ENCODE measurements at places on chromosomes 16 and 17. TPM values are rescaled to one million over a fixed set of nuclear protein-coding genes. Genes with fewer than 3 reads are reported as not detected.

- peak; percentile 81 for DNase-seq
Measured at GRCh38 chr17:50297407-50297865, 23.2 kb downstream of the TMEM92 start.

TSR1 gene
- polyA plus RNA-seq, result 84.1 TPM

GRCh38 chr16:15658149-15658548 is 8.1 kb downstream of the NDE1 start:
- DNase-seq, result no peak

DNA sequence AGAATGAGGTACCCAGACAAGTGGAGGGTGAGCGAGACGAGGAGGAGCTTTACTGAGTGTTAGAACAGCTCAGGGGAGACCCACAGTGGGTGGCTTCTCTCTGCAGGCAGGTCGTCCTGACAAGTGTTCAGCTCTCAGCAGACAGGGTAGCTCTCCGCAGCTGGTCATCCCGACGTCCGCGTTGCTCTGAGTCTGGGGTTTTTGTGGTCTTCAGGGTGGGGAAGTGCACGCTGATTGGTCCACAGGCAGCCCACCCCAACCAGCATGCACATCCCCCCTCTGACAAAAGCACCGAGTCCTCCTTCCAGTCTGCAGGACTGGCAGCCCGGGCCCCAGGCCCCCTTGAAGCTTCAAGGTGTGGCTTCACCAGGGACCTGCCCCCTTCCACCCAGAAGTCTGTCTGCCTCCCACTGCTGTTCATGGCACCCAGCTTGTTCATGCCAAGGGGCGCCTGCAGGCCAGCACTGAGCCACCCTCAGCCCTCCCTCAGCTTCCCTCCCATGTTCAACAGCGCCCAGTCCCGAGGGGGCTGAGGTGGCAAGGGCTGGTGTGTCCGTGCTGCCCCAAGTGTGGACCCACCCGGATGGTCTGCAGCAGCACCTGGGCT is 19.9 kb upstream of the WDR45B start:
- DNase-seq, result no peak

- no peak for DNase-seq
Measured at GRCh38 chr17:5785338-5785737, 201.0 kb upstream of the NLRP1 start.

DNA sequence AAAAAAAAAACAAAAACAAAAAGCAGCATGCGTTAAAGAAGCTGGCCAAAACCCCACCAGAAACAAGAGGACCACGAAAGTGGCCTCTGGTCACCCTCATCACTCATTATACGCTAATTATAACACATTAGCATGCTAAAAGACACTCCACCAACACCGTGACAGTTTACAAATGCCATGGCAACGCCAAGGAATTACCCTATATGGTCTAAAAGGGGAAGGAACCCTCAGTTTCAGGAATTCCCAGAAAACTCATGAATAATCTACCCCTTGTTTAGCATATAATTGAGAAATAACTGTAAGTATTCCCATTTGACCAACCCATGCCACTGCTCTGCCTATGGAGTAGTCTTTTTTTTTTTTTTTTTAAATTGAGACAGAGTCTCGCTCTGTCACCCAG is 77.6 kb downstream of the EMP2 start:
- no peak for DNase-seq

CCL8 gene
- polyA plus RNA-seq, result not detected

CLEC18B gene
- 0.51 TPM for polyA plus RNA-seq

GRCh38 chr16:51553314-51553713 is 402.2 kb upstream of the SALL1 start:
- no peak for DNase-seq

USP7 gene
- 65.9 TPM for polyA plus RNA-seq

MCRIP1 gene
- 45.1 TPM for polyA plus RNA-seq

DNA sequence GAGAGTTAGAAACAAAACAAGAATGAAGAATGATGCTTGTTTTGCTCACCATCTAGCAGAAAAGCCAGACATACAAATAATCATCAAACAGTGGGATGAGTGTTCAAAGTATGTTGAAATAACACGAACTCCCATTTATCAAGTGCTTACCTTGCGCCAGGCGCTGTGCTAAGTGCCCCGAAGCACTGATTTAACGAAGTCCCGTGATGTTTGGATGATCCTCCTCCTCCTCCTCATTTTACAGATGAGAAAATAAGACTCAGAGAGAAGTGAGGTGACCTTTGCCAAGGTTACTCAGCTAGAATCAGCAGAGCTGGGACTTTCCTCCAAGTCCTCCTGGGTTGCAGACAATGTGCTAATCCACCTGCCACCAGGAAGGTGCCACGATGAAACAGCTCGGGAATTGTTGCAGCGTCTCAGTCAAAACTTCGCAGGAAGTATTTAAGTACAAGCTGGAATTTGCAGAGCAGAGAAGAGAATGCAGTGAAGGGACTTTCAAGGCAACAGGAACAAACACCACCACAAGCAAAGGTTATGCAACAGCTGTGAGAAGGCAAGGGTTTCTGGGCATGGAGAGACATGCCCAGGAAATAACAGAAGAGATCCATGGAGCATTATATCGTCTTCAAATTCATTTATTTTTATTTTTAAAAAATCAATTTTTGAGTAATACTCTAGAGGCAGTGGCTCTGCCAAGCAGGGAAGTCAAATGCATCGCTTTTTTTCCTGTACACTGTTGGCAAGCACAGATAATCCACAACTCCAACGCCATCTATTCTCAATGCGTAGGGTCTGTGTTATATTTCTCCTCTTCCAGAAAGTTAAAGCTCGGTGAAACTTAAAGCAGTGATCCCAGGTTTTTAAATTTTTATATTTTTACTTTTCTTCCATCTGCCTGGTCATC is 11.1 kb downstream of the PRCD start:
- peak; percentile 75 for DNase-seq

- no peak for DNase-seq
Measured at GRCh38 chr16:50038286-50038685, 13.3 kb downstream of the CNEP1R1 start.

DNA sequence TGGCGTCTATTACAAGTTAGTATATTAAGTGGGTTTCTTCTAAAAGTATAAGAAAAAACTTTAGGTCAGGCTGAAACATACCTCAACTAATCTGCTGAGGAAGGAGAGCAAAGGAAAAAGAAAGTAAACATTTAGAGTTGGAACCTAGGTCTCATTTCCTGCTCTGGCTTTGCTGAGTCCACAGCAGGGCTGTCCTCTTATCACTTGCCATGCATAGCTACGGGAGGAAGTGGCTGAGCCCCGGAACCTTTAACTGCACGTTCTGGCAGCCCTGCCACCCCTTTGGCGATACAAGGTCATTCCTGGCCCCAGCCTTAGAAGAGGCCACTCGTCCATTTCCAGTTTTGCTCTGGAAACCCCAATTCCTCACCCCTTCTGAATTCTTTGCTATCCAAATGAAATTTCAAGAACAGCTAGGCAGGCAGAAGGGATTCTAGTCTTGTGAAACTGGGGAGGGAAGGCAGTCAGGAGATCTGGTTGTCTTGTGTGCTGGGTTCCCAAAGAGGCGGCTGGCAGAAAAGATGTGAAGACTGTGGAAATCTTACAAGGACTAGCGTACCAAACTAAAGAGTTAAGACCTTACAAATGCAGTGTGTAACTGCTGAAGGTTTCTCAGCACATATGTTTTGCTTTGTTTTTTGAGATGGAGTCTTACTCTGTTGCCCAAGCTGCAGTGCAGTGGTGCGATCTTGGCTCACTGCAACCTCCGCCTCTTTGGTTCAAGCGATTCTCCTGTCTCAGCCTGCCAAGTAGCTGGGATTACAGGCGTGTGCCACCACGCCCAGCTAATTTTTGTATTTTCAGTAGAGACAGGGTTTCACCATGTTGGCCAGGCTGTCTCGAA is 19.1 kb downstream of the WIPI1 start:
- DNase-seq, result no peak

DNA sequence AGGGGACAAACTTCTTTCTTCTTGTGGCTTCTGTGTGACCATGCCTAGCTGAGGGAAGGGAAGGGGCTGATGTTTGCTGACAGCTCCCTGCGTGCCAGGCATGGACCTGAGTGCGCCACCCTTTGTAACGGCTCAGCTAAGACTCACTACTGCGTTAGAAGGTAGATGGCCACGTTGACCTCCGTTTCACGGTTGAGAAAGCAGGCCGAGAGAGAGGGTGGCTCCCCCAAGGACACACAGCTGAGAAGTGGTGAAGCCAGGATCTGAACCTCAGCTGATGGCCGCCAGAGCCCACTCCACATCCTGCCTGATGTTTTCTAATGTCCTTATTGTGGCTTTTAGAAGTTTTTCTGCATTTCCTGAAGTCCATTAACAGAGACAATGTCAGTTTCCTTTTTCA is 45.1 kb downstream of the RGS9 start:
- no peak for DNase-seq

DHRS7C gene
- polyA plus RNA-seq, result not detected

- no peak for DNase-seq
Measured at GRCh38 chr17:40153603-40154236, 13.4 kb downstream of the CASC3 start.

DNA sequence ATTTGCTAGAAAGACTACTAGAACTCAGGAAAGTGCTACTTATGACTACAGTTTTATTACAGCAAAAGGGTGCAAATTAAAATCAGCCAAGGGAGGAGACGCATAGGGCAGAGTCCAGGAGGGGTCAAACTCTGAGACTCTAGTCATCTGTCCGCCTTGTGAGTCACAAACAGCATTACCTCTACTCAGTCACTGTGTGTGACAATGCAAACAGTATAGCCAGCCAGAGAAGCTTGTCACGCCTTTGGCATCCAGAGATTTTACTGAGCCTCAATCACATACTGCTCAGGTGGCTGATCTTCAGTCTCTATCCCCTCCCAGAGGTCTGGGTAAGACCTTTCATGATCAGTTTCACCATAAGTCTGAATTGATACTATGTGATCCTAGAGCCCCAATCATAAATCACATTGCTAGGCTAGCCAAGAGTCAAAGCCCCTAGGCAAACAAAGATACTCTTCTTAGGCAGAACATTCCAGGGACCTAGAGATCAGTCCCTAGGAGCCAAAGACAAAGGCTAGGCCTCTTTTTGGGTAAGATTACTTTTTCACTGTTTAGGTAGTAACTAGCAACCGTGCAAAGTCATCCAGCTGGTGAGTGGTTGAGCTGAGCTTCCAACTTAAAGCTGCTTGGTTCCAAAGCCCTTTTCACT is 48.8 kb upstream of the CLEC19A start:
- DNase-seq, result peak; percentile 53

DNA sequence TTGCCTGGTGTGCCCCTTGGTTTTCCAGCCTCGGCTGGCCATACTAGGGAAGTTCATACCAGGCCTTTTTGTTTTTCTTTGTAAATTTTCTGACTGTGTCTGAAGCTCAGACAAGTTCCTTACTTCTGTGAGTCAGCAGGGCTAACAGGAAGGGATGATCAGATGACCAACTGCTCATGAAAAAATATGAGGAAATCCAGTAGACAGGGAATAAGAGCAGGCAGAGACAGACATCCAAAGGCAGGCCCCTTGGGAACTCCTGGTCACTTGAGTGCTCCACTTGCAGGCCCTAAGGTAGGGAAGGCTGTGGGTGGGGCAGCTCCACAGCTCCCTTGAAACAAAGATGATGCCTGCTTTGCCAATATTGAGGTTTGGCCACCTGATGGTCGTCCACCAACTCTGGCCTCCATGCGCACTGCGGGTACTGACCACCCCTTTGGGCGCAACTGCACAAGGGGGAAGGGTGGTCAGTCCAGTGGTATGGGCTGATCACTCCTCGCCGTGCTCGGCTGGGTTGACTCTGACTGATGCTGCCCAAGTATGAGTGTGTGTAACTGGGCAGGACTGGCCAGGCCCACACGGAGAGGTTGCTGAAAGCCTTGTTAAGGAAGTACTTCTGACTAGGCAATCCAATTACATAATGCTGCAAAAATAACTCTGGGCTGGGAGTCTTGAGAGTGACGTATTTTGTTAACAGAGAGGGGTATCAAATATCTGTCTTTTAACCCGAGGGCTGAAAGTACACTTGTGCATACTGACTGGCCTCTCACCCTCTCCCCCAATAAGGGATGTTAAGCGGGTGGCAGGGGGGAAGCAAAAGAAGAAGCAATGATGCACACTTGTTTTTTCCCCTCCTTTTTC is 20.8 kb upstream of the ZFHX3 start:
- peak; percentile 89 for DNase-seq

- DNase-seq, result no peak
Measured at GRCh38 chr16:10988879-10989278, 44.5 kb downstream of the CLEC16A start.

GRCh38 chr17:49926886-49927285 is 42.1 kb upstream of the DLX4 start:
- no peak for DNase-seq

GPR179 gene
- 0.04 TPM for polyA plus RNA-seq

CTRL gene
- polyA plus RNA-seq, result 4.4 TPM

DNA sequence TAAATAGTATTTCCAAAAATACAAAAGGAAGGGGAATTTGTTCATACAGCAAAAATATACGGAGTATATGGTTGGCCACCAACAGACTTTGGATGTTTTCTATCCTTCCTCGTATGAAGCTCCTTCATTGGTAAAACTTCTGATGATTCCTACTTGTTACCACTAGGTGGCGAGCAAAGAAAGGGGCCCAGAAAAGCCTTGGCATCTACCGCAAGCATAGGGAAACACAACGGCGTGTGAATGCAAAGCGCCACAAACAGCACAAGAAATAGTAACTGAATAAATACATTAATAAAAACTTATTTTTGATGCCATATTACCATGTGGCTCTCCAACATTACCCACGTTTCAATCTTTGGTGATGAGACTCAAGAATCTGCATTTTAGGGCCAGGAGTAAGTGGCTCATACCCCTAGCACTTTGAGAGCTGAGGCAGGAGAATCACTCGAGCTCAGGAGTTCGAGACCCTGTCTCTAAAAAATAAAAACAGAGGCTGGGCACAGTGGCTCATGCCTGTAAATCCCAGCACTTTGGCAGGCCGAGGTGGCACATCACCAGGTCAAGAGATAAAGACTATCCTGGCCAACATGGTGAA is 34.5 kb downstream of the YWHAE start:
- DNase-seq, result peak; percentile 82

MARVELD3 gene
- polyA plus RNA-seq, result 0.08 TPM

DNA sequence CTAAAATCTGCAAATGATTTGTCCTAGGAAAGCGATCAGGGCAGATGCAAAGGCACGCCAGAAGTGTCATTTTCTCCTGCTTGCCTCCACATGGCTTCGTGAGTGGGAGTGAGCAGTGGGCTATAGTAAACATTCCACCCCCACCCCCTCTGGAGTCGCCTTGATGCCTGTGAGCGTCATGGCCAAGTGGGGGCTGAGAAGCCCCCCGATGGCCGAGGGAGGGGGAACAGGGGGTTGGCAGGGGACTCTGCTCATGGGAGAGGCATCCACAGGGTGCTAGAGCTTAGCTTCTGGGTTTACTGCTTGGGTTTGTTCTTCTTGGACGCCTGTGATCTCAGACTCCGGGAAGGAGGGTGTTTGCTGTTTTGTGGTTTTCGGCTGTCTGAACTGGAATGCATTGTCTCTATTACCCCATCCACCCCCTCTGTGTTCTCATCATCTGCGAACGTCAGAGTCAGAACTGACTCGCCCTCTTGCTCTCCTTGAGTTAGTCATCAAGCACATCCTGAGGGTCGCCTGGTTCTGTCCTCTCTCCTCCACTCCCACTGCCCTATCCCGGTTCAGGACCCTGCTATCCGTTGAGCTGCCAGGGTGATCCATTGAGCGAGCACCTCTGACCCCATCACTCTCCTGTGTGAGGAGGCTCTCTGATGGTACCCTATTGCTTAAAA is 15.4 kb downstream of the TNS4 start:
- peak; percentile 96 for DNase-seq

GRCh38 chr16:89847051-89847939 is 19.0 kb downstream of the SPIRE2 start:
- DNase-seq, result no peak

GRCh38 chr16:4570086-4570485 is 13.9 kb downstream of the C16orf96 start:
- no peak for DNase-seq
